ENCODE measurements at places on chromosomes 1 and 21.
A peak's percentile ranks its signal among the peaks of the same experiment; 100 is the strongest.

DNA sequence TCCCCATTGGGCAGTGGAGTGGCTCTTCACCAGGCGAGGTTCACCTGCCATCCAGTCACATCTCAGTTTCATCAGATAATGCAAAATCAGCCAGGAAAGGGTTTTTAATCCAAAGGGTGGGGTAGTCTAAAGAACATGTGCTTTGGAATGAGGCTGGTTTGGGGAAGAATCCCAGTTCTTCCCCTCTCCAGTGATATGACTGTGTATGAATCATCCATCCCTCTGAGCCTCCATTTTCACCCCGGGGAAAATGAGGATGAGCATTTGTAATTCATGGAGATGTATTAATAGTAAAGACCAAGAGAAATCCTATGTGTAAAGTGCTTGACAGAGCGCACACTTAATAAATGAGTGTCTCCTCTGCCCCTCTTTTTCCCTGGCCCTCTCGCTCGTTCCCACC lies 215.1 kb upstream of the FGGY start:
- no peak for DNase-seq

DNA sequence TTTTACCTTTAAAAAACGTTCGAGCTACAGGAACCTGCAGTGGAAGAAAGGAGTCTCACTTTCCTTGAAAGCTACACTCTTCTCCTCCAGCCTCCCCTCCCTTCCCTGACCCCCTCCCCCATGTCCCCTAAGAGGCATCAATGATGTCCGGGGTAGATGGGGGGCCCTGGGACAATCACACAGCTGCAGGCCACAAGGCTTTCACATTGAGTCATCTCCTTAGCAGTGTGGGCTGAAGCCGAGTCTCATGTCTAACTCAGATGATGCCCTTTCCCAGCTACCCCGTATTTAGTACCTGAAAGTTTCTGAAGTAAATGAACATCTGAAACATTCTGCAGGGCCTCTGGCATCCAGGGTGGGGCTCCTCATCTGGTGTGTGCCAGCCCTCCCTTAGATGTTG lies 6.3 kb upstream of the GPR25 start:
- no peak for DNase-seq

- no peak for DNase-seq
Measured at GRCh38 chr1:213530611-213531320, 457.0 kb upstream of the PROX1 start.

DNA sequence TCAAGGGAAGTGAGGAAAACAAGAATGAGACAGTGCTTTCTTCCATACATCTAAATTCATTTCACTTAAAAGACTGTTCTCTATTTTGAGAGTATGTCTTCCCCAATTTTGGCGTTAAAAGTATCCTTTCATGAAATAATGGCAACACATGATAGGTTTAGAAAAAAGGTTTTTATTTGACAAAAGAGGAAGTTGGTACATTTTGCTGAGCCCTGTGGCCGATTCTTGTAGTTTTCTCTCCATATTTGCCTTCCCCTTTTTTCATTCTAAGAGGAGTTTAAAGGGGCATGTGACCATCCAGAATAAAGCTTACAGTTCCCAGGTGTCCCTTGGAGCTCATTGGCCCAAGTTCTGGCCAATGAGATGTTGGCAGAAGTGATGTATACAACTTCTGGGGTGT lies 140.4 kb upstream of the KCNE2 start:
- no peak for DNase-seq

GRCh38 chr1:24526940-24527542 lies 24.4 kb downstream of the RCAN3 start:
- DNase-seq: peak; percentile 53

GRCh38 chr1:9275161-9275560 lies 17.5 kb upstream of the SPSB1 start:
- DNase-seq: no peak

DNA sequence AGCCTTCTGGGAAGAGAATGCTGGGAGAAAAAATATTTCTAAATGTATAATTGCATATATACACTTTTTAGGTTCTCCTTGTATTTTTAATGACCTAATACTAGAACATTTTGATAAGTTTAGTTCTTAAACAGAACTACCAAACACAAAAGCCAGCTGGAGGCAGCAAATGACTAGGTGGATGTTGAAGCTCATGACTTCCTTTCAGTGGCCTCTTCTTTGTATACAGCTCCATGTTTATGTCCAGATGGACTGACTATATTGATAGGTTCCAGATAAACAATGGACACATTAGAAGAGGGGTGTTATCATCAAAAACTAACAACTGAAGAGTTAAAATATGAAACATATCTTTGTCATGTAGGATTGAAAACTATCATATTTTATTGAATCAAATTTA lies 52.5 kb downstream of the LRRC8D start:
- DNase-seq: no peak

GRCh38 chr1:155562581-155563376 lies at the start of gene ASH1L:
Gene ASH1L (minus strand): TSS chr1:155562803. CDS start chr1:155521519, 41,284 bp downstream.
- peak; percentile 92 for DNase-seq

- no peak for DNase-seq
Measured at GRCh38 chr21:40547906-40548513, 298.9 kb downstream of the DSCAM start.

- no peak for DNase-seq
Measured at GRCh38 chr1:216119600-216119999, 303.6 kb downstream of the USH2A start.

GRCh38 chr21:42195378-42196031 lies 23.4 kb upstream of the ABCG1 start:
- no peak for DNase-seq

DNA sequence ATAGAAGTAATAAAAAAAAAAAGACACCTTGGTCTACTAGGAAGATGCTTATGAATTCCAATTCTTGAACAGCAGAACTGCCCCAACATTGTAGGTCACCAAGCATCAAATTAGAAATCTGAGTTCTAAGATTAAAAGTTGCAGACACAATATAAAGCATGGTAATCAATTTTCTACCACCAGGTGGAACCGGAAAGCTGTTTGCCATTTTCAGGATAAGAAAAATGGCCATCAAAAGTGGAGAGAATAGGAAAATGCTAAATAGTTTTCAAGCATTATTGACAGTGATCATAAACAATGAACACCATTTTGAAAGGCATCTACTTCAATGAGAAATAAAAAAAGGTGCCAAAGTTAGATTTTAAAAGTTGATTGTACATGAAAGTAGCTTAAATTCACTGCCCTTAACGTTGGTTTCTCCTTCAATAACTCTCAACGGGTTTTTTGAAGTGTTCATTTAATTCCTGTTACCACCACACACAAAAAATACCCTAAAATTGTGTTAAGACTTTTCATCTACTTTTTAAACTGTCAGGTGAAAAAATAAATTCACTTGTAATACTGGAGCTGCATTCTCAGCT lies 252.9 kb downstream of the KCNT2 start:
- DNase-seq: no peak

DNA sequence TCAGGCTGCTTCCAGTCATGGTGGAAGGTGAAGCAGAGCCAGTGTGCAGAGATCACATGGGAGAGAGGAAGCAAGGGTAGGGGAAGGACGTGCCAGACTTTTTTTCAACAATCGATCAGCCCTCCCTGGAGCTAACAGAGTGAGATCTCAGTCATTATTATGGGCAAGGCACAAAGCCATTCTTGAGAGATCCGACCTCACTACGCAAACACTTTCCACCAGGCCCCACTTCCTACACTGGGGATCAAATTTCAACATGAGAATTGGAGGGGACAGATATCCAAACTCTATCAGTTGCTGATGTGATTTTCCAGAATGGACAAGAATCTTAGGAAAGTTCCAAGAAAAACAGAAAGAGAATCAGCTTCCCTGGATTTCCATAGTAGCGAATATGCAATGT lies 60.5 kb downstream of the BACE2 start:
- DNase-seq: no peak

- DNase-seq: no peak
Measured at GRCh38 chr1:47498551-47498950, 60.7 kb downstream of the FOXD2 start.

DNA sequence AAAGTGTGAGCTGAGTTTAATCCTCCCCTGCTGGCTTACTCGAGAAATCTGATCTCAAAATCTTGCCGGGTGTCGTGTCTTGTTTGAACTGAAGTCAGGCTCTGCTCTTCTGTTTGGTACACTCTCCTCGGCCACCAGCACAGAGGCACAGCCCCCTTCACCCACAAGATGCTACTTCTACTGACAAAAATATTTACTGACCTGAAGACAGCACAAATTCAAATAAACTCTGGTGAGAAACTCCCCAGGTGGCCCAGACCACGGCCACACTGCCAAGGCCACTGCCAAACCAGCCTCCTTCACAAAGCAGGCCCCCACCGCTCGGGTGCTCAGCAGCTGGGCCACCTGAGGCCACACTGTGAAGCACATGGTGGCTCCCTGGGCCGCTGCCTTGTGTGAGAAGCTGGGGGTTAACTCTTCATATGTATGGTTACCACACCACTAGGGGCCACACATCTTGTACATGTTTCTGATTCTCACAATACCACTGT lies 80.6 kb downstream of the TGFBR3 start:
- DNase-seq: no peak

DNA sequence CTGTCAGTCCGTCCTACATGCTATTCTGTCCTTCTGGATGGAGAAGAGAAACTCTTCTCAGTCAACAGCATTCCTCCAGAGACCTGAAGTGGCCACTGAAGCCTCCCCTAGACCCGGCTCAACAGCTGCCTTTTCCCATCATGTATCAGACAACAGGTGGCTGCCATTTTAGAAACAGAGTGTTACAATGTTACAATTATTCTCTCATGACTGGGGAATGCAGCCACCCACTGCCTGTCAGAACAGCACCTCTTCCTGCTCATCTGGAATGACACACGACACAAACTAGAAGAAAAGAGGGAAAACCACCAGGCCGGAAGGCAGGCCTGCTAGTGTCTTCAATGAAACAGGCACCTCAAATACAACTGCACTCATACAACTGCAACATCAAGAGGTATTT lies 105.3 kb downstream of the PGBD5 start:
- DNase-seq: no peak

GRCh38 chr1:164740000-164740526 lies 181.1 kb downstream of the PBX1 start:
- no peak for DNase-seq

- no peak for DNase-seq
Measured at GRCh38 chr1:79705218-79705617, 698.7 kb upstream of the ADGRL4 start.

GRCh38 chr1:2587071-2587859 lies 688 bp downstream of the PRXL2B start:
- no peak for DNase-seq

DNA sequence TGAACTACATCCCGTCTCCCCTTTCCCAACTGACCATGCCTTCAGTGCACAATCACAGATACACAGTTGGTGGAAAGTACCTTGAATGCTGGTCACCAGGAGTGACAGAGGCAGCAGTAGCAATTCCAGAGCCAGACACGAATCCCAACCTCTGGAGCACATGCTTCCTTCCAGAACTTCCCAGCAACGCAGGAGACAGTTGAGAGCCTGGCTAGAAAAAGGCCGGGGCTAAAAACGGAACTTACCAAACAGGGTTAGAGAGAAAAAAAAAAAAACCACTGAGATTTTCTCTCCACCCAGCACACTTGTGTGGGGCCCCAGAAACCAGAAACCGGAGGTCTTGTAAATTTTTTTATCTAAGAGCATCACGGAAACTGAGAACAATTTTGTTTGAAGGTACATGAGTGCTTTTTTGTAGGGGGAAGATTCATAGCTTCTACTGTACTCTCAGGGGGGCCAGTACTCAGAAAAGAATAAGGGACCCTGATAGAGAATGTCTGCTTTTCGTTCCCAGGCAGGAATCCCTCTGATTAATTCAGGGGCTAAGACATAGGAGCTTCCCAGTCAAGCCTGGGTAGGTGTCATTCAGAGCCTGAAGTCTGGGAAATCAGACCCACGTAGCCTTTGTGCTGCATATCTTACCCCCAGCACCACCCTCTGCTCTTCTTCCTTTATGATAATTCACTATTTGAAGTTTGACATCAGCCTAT lies at the start of gene CD48:
Gene CD48, minus strand, starts transcription at position 221 of the 710 bp plus-strand sequence. Its CDS starts 59 bp downstream, at position 162.
- peak; percentile 30 for DNase-seq

DNA sequence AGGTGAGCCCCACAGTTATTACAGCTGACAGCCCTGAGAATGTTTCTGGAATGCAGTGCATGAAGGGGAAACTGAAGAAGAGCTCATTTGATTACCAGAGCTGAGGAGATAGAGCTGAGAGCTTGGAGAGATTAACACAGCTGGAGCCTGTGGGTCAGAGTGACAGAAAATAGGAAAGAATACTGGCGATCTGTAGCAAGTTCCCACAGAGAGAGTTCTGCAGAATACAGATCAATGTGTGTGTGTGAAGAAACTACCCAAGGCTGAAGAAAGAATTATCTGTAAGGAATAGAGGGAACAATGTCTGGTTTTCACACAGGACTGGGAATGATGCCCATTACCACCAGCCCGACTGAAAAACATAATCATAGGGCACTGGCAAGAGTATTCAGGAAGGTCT lies 103.6 kb upstream of the SNX7 start:
- DNase-seq: no peak

DNA sequence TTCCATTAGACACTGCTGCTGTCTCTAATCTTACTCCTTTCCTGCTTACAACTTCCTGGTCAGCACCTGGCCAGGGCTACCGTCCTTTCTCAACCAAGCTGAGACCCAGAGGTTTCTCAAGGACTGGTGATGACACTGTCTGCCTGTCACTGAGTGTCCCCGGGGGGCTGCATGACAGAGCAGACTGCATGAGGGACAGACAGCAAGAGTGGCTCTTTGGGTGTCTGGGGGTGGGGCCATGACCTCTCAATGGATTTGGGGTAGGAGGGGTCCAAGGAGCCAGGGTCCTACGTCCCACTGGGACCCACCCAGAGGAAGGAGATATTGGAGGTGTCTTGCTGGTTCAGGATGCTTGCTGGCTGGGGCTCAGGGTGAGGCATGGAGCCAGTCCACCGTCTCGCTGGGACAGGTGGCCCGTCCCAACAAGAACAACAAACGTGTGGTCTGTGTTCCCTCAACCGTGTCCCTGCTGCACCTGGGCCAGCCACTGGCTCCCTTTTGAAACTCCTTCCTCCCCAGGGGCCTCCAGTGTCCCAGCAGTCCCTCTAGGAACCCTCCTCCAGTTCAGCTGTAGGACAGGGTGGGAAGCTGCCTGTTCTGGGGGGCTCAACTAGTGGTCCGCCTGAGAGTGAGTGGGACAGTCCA lies 344.6 kb upstream of the AJAP1 start:
- DNase-seq: no peak

DNA sequence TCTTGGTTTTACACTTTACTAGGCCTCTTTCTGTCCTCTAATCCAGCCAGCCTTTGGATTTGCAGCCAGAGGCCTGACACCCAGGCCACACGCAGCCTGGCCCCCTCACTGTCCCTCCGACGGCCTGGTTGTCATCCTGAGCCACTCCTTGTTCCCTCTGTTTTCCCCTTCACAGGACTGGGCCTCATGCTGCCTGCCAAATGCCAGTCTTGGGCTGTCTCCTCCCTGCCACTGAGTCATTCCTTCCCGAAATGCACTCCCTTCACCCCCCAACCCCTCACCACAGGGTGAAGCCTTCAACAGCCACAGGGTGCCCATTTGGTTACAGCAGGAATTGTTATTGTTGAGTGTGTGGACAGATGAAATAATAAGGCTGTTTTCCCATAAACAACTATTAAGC lies 21.3 kb downstream of the ACOT11 start:
- DNase-seq: no peak

GRCh38 chr1:30106125-30106524 lies 617.3 kb downstream of the MATN1 start:
- DNase-seq: no peak

Data from activated CD4-positive, alpha-beta T cell treated with anti-CD3 and anti-CD28 coated beads, Interleukin-2, amount 50 U/mL, for 4 hours (primary cell).